Skeletal muscle cell (primary cell): ENCODE measurements at places on chromosomes 3 and 15.

GRCh38 chr15:39040861-39041260, 476.2 kb upstream of the RASGRP1 start:
- no peak for DNase-seq

- DNase-seq, result peak; percentile 69
These were observed 40.7 kb upstream of the LMCD1 start for GRCh38 chr3:8460815-8461456.

DNA sequence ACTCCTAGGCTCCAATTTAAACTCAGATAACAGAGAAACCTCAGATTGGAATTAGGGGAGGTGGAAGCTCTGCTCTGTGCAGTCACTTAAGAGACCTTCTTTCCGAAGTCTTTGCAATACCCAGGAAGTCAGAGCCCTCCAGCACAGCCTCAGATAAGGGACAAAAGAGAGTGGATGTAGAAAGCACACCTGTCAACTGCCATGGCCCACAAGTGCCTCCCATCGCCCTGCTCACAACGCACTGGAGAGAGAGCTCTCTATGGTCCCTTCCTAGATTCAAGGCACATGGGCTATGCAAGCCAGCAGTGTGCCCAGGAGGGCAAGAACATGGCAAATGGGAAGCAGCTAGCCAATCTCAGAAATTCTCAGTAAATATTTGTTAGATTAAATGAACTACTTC, 47.3 kb upstream of the TBL1XR1 start:
- no peak for DNase-seq

DNA sequence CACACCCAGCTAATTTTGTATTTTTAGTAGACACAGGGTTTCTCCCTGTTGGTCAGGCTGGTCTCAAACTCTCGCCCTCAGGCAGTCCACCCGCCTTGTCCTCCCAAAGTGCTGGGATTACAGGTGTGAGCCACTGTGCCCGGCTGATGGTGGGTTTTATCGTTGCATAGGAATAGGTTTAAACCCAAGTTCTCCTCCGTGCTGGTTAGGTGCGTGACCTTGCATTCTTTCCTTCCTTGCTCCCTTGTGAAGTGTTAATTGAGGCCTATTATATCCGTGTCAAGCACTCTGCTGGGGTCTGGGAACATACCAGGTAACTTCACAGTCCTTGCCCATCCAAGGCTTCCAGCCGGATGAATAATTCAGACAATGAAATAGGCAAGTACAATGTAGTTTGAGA, 19.3 kb upstream of the ETV5 start:
- no peak for DNase-seq

GRCh38 chr3:153897025-153897723, 224.0 kb upstream of the ARHGEF26 start:
- no peak for DNase-seq

- DNase-seq, result peak; percentile 96
These were observed 36.5 kb upstream of the UACA start for GRCh38 chr15:70799667-70800450.

- no peak for DNase-seq
These were observed 3.9 kb upstream of the VILL start for GRCh38 chr3:37986479-37987314.

DNA sequence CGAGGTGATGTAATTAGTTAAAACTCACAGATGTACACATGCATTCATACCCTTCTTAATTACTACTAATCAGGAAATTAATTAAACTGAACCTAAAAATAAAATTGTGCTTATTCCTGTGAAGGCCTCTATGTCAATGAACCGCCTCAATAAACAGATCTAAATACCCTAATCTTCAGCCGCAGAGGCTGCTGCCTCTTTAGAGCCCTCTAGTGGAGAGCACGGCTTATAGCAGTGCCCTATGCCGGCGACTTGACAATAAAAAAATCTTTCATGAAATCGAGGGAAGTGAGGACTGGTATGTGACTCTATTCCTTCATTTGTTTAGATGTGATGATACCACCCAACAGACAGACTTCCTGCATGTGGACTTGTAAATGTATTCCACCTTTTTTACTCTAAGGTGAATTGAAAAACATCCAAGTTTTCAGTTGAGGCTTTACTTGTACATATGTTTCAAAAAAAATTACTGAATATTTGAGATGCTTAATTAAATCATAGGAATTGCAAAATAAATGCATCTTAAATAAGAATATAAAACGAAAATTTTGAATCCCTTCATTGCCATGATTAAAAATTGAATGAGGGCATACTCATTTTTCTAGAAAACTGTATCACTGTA, 8.3 kb upstream of the EPHA3 start:
- DNase-seq, result no peak

DNA sequence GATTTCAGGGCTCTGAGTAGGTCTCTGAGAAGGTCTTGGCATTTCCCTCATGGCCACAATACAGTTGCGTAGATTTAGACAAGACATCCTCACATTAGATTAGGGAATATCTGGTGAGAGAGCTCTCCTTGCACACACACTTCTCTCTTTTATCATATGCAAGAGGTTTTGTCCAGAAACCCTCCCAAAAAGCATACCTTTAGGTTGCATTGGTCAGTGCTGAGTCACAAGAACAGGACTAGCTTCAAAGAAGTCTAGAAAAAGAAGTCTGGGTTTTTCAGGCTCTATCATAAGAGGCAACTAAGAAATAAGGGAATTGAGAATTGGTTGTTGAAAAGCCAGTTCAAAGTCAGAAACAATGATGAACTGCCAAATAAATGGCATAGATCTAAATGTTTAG, 40.1 kb upstream of the MITF start:
- no peak for DNase-seq

DNA sequence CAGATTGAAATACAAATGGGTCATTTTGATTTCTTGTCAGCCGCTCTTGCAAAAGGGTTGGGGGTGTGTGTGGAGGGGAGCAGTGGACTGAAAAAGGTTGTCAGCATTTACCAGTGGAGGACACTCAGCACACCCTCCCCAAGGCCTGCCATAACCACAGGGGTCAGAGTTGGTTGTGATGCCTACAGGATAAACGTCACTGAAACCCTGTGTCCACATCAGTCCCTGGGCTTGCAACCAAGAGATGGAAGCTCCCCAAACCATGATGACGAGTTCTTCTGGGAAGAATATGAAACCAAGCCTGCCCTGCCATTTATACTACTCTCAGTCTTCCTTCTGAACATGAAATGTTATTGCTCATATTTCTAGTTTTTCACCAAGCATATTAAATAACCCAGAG, 54.0 kb upstream of the UMPS start:
- peak; percentile 51 for DNase-seq

GRCh38 chr15:91970142-91970541, 116.6 kb downstream of the SLCO3A1 start:
- no peak for DNase-seq

DNA sequence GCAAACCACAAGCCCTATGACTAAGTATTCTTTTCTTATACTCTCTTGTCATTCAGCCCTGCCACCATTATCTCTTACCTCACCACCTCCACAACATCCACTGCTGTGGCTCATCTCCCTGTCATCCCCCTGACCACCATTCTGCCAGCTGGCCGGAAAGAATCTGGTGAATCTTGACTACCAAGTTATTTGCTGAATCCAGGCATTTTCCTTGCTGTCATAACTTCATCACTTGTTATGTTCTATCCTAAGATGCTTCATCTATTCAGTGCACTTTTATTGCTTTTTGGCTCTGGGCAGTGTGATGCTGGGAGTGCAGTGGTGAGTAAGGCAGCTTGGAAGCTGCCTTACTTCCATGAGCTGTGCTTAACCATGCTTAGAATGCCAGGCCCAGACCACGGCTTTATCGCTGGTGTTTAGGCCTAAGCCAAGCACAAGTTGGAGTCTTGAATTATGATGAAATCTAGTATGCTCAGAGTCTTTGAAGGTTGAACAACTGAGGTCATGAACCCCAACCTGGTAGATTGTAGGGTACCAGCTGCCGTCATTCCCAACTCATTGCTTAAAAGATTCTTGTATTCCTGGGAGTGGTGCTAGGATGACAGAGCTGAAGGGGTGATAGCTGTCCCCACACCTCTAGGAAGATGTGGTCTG, 27.0 kb upstream of the APH1B start:
- DNase-seq, result peak; percentile 98

- no peak for DNase-seq
These were observed 13.6 kb downstream of the HAPLN3 start for GRCh38 chr15:88881775-88882174.

GRCh38 chr15:76939715-76940114, 8.2 kb downstream of the RCN2 start:
- DNase-seq, result no peak

DNA sequence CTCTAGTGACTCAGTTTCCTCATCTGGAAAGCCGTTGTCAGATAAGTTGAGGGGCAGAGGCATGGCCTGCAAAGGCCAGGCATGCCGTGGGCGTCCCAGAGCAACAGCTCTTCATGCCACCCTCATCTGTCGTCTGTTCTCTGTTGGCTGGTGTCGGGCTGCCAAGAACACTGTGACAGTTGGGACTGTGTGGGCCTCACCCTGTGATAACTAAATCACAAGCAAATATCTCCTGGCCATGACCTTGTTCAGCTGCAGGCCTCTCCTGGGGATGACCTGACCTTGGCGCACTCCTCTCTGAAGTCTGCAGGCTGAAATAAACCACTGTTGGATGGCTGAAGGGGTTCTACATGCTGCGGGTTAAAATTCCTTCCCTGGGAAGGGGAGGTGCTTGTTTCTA, 145.9 kb downstream of the SHQ1 start:
- no peak for DNase-seq

- DNase-seq, result no peak
These were observed 279.9 kb upstream of the UMPS start for GRCh38 chr3:124450366-124450765.
